ENCODE measurements at places on chromosomes 4 and X.
A peak's percentile ranks its signal among the peaks of the same experiment; 100 is the strongest.

- DNase-seq = peak; percentile 82
These were observed 81.4 kb upstream of the TRIM2 start for GRCh38 chr4:153122855-153123254.

DNA sequence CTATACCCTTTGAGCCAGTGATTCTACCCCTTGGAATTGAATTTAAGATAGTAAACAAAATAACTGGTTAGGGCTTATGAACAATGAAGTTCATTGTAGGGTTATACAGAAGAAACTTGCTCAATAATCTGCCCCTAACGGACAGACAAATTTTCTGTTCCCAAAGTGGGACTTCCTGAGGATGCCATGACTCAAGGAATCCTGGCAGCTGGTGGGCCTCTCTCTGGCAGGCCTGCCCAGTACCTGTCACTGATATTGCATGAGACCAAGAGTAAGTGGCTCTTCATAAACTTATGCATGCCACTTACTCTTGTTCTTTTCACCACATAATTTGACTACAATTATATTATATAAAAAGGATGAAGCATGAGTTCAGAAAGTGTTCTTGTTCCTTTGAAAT lies 41.5 kb downstream of the GPRIN3 start:
- DNase-seq = no peak

- no peak for DNase-seq
These were observed 58.6 kb upstream of the GK2 start for GRCh38 chr4:79466621-79467020.

GRCh38 chrX:24241822-24242648 lies 71.8 kb downstream of the SUPT20HL2 start:
- DNase-seq = peak; percentile 42

GRCh38 chrX:118066867-118067515 lies 49.6 kb downstream of the KLHL13 start:
- DNase-seq = no peak

GRCh38 chr4:97300561-97300960 lies 842.7 kb downstream of the STPG2 start:
- DNase-seq = no peak

DNA sequence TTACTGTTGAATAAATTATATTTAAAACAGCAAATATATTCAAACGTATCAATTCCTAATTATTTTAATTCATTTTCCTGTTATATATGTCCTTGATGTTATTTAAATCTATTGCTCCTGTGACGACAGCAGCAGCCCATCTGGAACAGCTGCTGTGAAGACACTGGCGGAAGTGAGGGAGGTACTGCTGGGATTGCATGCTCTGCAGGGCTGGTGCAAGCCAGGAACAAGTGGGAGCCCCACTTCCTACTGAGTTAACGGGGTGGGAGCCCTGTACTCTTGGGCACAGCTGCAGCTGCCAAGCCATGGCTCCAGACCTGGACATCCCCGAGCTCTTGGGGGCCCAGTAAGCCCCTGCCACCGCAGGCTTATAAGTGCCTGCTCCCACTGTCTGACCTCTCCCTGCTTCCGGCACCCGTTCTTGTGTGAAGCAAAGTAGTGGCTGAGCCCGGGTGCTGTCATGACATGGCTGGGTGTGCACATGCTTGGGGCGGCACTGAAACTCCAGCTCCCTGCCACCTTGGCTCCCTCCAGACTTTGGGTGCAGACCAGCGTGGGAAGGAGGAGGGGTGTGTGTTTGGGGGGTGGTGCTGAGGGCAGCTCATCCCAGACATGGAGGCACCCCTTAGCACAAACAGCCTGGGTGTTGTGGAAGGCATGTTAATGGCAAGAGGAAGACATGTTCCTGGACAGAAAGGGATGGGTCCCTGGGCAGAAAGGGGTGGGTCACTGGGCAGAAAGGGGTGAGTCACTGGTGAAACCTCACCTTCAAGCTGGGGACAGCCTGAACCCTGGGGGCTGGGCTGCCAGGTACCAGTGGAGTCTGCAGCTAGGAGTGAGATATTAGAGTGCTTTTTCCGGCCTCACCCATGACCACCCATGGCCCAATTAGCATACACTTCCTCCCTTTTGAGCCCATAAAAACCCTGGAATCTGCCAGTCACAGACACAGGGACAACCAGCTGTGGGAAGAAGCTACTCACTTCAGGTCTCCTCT lies 1981.3 kb upstream of the IGFBP7 start:
- DNase-seq = no peak

DNA sequence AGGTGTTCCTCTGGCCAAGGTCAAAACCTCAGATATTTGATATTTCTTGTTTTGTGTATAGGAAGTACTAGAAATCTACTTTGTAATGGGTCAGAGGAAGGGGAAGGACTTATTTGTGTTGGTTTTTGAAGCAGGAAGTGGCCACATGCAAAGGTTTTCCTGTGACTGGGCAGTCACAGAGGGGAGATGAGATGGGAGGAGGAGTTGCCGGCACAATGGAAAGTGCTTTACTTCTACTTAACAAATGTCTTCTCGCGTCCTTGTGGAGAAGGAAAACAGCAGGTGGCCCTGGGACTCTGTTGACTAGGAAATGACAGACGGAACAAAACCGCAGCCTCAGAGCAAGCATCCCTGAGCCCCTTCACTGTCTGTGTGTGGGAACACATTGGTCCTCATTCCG lies 46.6 kb downstream of the SHROOM2 start:
- no peak for DNase-seq

DNA sequence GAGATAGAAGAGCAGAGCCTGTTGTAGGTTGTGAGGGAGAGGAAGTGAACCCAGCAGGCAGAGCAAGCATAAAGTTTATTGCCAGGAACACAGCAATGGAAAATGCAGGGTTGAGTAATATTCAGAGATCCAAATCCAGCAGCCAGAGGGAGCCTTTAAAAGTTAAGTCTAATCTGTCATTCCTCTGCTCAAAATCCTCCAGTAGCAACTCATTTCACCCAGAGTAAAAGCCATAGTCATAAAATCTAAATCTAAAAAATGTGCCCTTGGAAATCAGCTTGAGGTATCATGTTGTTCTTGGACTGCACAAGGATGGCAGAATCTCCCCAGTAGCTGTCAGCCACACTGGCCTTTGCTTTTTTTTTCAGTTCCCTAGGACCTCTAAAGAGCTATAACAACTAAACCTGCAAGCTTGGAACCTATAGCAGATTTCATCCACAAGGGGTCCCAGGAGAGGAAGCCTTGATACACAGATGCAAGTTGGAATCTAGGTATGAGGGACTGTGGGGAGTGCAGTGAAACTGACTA lies 62.9 kb upstream of the FRAS1 start:
- no peak for DNase-seq

All from NCI-H1694 treated with DMSO at 0.1 percent for 48 hours (cell line).